Fibroblast of pulmonary artery (primary cell): ENCODE measurements at places on chromosomes 16 and 17.

DNA sequence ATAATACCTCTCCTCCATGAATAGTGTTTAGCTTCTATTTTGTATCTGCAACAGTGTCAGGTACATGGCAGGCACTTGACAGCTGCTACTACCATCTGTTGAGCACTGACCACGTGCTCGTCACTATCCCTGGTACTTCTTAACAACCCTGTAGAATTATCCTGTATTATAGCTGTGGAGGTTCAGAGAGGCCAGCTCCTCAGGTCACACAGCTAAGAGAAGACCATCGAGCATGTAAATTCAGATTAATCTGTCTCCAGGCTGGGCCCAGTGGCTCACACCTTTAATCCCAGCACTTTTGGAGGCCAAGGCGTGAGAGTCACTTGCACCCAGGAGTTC lies 26.3 kb downstream of the WSB1 start:
- DNase-seq: no peak

DNA sequence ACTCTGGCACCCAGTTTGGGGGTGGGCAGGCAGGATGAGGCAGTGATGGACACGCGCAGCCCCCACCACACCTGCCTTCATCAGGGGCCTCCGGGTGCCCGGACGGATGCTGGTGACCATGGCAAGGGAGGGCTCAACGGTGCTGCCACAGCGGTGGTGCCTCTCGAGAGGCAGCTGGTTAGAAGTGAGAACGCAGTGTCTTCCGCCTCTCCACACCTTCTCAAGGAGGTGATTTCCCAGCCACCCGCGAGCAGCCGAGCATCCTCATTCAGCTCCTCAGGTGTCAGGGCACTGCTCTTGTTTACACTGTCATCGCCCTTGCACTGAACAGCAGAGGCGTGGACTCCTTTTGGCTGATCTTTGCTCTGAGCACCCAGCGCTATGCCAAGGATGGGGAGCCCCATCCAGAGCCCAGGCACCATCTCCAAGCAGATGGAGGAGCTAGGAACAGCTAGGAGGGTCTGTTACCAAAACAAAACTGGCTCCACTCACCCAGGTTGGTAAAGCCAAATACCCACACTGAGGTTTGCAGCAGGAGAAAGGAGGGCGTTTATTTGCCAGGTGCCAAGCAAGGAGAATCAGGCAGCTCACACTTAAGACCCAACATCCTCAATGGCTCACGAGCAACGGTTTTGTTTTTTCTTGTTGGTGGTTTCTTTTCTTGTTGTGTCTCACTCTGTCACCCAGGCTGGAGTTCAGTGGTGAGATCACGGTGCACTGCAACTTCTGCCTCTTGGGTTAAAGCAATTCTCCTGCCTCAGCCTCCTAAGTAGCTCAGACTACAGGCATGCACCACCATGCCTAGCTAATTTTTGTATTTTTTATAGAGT lies 174.3 kb upstream of the TNRC6C start:
- no peak for DNase-seq

DNA sequence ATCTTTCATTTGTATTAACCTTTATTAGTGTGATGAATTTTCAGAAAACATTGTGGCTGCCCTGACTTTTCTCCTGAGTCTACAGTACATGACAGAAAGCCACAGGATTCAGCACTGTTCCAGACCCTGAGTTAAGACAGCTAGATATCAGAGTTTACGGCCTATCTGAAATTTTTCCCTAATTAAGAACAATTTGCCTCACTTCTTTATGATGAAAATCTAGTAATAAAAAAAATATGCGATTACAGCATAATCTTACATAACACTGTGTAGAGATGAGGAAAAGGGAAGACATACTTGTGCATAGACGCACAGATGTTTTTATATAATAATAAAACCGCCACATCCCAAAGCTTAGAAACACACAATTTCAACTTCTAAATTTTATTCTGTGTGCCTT lies 7.3 kb downstream of the SPOP start:
- no peak for DNase-seq

DNA sequence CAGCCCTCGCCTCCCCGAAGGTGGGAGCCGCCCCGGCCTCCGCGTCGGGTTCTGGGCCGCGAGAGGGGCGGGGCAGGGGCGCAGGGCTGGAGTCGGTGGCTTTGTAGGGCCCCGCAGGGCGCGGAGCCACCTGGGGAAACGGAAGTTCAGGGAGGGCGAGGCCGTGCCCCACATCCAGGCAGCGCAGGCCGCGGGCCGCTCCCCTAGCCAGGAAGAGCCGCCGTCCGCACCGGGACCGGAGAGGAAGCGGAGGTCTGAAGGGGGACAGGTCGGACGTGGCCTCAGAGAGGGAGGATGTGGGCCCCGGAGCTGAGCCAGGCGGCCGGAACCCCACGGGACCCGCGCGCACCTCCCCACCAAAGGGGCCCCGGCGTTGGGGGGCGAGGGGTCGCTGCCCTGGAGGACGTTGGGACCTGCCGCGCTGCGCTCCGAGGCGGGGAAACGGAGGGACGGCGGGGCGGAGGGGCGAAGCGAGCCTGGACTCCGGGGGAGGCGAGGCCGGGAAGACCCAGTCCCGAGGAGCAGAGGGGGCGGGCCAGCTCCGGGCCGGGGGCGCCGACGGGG lies 482 bp upstream of the SLC16A3 start:
- no peak for DNase-seq

GRCh38 chr16:51968749-51969148 lies 578.2 kb downstream of the TOX3 start:
- peak; percentile 2 for DNase-seq
